ENCODE measurements at places on chromosomes 5 and 9. TPM values are rescaled to one million over a fixed set of nuclear protein-coding genes. Genes with fewer than 3 reads are reported as not detected.

The KLF9 gene
- 7.8 TPM for total RNA-seq

The TSLP gene
- 20.1 TPM for total RNA-seq

The LCN9 gene
- not detected for total RNA-seq

The RNF183 gene
- not detected for total RNA-seq

DNA sequence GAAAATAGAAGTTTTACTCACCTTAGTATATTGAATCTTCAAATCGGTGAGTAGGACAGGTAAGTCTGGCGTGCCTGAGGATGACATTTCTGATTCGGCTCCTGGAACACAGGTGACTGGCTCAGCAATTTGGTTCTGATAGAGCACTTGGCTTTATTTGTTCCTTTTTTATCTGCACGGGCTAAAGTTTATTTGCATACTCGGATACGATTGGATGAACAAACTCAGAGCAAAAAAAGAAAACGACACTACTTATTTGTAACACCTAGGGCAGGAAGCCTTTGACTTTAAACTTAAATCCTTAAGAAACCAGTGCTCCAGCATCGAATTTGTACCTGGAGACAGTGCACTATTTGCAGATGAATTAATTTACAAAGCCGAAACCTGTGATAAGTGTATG is at the start of gene ALDH1A1:
Gene ALDH1A1 (minus strand): TSS at position 140 of the 400 bp plus-strand sequence. CDS start 53 bp downstream, at position 87.
- DNase-seq, result peak; percentile 10

GRCh38 chr9:120693700-120694008 is 20.6 kb downstream of the MEGF9 start:
- DNase-seq, result no peak

DNA sequence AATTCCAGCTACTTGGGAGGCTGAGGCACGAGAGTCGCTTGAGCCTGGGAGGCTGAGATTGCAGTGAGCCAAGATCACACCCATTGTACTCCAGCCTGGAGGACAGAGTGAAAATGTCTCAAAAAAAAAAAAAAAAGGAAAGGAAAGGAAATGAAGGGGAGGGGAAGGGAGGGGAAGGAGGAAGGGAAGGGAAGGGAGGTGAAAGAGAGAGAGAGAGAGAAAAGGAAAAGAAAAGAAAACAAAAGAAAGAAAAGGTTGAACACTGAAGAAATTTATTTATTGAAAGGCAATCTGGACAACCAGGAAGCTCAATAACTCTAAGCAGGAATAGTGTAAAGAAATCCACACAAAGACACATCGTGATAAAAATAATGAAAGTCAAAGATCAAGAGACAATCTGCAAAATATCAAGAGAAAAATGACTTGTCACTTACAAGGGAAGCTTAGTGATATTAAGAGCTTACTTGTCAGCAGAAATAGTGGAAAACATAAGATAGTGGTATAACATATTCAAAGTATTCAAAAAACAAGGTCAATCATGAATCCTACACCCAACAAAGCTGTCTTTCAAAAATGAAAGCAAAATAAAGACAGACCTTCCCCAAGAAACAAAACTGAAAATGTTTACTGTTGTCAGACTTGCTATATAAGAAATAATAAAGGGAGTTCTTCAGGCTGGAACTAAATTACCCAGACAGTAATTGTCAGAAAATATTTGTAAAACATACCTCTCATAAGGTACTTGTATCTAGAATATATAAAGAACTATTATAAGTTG is 10.9 kb upstream of the RIMOC1 start:
- DNase-seq, result no peak

DNA sequence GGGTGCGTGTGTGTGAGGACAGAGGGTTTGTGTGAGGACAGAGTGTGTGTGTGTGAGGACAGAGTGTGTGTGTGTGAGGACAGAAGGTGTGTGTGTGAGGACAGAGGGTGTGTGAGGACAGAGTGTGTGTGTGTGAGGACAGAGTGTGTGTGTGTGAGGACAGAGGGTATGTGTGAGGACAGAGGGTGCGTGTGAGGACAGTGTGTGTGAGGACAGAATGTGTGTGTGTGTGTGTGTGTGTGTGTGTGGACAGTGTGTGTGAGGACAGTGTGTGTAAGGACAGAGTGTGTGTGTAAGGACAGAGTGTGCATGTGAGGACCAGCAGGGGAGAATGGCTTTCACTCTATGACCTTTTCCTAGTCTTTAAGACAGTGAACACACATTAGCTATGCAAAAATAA is 63.1 kb upstream of the UBAC1 start:
- no peak for DNase-seq

DNA sequence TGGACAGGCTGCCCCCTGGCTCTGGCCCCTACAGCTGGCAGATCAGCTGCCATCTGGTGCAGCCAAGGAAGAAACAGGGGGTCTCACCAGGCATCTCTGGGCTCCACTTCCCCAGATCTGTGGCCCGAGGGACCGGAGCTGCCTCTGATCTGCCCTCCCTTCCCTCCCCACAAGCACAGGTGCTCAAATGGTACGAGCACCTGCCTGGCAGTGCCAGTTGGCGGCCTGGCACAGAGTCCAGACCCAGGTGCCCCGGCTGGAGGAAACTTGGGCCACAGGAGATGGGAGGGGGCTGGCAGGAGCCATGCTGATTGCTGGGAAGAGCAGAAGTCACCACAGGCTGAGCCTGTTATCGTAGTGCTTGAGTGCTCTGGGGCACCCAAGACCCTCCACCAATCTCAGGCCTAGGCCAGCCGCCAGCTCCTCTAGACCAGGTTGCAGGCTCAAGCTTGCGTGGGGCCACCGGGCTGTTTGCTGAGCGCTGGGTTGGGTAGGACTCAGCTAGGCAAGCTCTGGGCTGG is 5.0 kb upstream of the CAMK2A start:
- no peak for DNase-seq

DNA sequence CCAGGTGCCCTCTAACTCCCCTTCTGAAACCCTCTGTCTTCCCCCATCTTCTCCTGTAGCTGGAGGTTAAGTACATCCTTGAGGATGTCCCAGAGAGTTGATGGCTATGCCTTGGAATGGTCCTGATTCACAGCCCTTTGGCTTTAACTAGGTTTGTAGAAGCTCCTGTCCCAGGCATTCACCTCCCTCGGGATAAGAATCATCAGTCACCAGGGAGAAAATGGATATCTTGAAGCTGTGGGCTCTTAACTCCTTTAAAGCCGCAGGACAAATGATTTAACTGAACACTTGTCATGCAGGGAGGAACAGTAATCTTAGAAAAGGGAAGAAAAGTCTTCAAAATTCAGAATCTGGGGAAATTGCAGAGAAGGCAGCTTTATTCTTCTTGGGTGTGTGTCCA is 139.9 kb downstream of the PSAT1 start:
- DNase-seq, result no peak

- DNase-seq, result peak; percentile 45
Observed at GRCh38 chr5:142319560-142320429, 5.0 kb downstream of the SPRY4 start.

- no peak for DNase-seq
Observed at GRCh38 chr9:37948417-37948980, 44.6 kb upstream of the SLC25A51 start.
